Karpas-422 (cell line): ENCODE measurements at places on chromosomes 4 and X. TPM values are rescaled to one million over a fixed set of nuclear protein-coding genes. Genes with fewer than 3 reads are reported as not detected.

The SYNPO2 gene
- 0.94 and 1.2 TPM in 2 replicates for total RNA-seq

DNA sequence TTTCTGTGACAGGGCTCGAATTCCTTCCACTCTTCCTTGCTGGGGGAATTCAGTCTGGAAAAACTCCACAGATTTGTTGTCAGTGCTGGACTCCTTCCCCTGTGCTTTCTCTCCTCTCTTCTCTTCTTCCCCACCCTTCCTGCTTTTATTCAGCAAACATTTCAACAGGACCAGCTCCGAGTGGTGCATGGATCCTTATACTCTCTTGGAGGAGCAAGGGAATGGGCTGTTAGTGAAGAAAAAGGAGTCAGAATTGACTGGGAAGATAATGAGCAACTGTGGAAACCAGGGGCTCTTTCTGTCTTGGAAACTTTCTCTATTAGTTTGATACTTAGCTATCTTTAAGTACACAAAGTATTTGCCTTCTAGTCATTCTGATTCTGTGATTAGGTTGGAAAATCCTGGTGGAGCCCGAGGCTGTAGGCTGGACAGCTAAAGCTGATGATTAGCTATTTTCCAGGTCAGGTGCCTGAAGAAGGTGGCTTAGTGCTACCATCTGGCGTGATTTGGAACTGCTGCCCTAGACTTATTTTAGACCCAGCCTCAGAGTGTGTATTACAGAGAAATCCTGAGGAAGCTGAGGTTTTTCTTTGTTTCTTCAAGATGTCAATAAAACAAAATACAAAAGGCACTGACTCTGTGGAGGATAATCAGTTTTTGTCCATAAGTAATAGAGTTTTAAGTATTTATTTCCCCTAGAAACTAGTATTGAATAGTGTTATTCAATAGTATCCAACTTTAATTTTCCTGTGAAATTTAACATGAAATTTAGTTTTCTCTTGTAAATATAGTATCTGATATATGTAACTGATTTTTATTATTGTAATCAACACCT lies 38.4 kb downstream of the NAP1L5 start:
- H3K36me3 ChIP-seq: no peaks in the 10 kb centered on the region
- no peak overlapping the region for H3K27ac ChIP-seq
- H3K27me3 ChIP-seq: no peaks in the 10 kb centered on the region

The HTN3 gene
- total RNA-seq: not detected in 2 replicates

- H3K27ac ChIP-seq: no peak within 1 kb of the TSS
- peak within 1 kb of the TSS; percentile 89 for H3K4me3 ChIP-seq
- H3K27me3 ChIP-seq: no peaks in the 10 kb centered on the region
- DNase-seq: peak; percentile 69
Measured at GRCh38 chrX:84187533-84188319, at the start of gene RPS6KA6. TSS of gene RPS6KA6 (minus strand) at chrX:84188199. CDS start at chrX:84187899, 300 bp downstream.

DNA sequence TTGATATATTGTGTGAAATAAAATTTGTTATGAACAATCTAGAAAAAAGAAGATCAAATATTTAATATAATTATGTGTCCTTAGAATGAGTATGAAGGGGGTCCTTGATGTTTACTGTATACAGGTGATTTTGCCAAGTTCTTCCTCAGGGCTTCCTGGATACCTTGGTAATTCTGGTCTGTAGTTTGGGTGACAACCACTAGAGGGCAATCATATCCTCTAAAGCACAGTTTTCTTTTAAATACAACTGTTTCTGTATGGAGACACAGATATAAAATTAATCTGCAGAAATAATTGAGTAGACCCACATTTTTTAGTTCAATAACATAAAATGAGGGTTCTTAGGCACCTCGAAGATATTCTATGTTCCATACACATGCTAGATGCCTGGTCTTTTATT lies 157.7 kb downstream of the SPANXN1 start:
- no peak overlapping the region for H3K27ac ChIP-seq
- H3K27me3 ChIP-seq: no peaks in the 10 kb centered on the region
- no peaks in the 10 kb centered on the region for H3K36me3 ChIP-seq

The PQBP1 gene
- 40.3 and 78.0 TPM in 2 replicates for total RNA-seq

- no peaks in the 10 kb centered on the region for H3K36me3 ChIP-seq
- no peak for DNase-seq
- peaks cover 14% of the 10 kb centered on the region for H3K4me1 ChIP-seq
Measured at GRCh38 chr4:1191621-1192020, 19.2 kb upstream of the SPON2 start.

The RTL5 gene
- total RNA-seq: 0.07 TPM in 1 of 2 replicates, not detected in the other

DNA sequence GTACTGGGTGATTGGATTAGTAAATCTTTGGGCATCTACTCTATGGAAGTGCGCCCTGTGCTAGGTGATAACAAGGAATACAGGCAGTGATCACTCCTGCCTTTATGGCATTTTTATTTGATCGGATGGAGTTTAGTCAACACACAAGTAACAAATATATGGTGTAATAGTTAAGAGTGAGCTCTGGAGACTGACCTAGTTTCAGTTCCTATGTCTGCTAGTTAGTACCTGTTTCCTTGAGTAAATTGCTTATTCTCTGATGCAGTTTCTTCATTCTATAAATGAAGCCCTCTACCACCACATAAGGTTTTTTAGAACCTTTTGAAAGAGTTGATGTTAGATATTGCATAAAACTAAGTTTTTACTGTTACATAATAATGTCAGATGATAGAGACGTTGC lies 134.6 kb downstream of the KDM6A start:
- no peaks in the 10 kb centered on the region for H3K36me3 ChIP-seq
- H3K27ac ChIP-seq: no peak overlapping the region
- H3K4me3 ChIP-seq: no peak overlapping the region
- peak; percentile 45 for DNase-seq

DNA sequence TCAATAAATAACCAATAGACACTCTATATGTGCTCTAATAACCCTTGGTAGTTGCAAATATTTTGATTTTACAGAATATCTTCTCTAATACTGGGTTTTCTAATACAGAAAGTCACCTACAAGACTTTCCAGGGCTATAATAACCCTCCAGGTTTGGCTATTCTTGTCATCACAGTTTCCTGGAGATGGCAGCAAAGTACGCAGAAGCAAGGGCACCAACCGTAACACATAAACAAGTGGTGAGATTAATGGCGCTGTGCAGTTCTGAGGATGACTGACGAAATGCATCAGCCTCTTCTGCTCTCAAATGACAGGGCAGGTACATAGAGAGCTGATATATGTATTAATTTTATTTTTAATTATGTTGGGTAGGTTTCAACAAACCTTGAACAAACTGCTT lies 122.4 kb downstream of the C4orf33 start:
- no peak overlapping the region for H3K4me3 ChIP-seq
- no peaks in the 10 kb centered on the region for H3K36me3 ChIP-seq
- no peaks in the 10 kb centered on the region for H3K27me3 ChIP-seq
- peaks cover 25% of the 10 kb centered on the region for H3K4me1 ChIP-seq
- peak; percentile 69 for DNase-seq

DNA sequence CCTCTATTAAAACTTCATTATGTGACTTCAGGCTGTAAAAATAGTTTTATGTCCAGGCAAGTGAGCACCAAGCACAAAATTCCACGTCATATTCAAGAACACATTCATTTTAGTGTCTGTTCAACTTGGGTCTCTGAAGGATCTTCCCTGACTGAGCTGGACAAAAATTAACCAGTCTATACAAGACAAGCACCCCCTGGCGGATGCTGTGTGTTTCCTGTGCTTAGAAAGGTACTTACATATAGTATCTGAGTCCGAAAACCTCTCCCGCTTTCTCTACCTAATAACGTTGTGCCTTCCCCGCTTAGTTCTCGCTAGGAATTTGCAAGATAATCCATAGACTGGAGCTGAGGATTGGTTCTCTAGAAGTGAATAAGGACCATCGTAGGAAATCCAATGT lies 2214.5 kb upstream of the TENM3 start:
- H3K36me3 ChIP-seq: no peaks in the 10 kb centered on the region
- H3K4me1 ChIP-seq: no peaks in the 10 kb centered on the region
- H3K4me3 ChIP-seq: no peak overlapping the region
- peak; percentile 56 for DNase-seq
- H3K27me3 ChIP-seq: no peaks in the 10 kb centered on the region

- no peak overlapping the region for H3K27ac ChIP-seq
- no peaks in the 10 kb centered on the region for H3K4me1 ChIP-seq
- H3K27me3 ChIP-seq: no peaks in the 10 kb centered on the region
- H3K36me3 ChIP-seq: no peaks in the 10 kb centered on the region
- DNase-seq: no peak
Measured at GRCh38 chr4:124389591-124389990, 322.9 kb downstream of the ANKRD50 start.

The CLGN gene
- 0.07 TPM in 1 of 2 replicates, not detected in the other for total RNA-seq

DNA sequence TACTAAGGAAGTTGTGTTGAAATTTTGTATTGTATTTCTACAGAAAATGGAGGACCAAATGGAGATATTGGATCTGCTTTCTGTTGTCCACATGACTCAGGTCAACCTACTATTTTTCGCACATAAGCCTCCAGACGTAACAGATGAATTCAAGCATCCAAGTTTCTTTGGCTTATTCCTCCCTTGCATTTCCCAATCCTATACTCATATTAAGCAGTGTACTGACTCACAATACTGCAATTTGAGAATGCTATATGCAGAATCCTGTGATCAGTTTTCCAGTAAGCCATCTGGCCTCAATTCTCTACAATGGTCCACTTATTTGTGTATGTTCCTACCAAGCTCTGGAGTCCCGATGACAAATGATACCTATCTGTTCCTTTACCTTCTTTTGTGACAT lies 75.7 kb downstream of the ASB9 start:
- H3K4me3 ChIP-seq: no peak overlapping the region
- no peak overlapping the region for H3K27ac ChIP-seq
- no peaks in the 10 kb centered on the region for H3K36me3 ChIP-seq
- DNase-seq: no peak
- no peaks in the 10 kb centered on the region for H3K27me3 ChIP-seq

The SPANXA2 gene
- total RNA-seq: not detected in 2 replicates

GRCh38 chrX:134374910-134375309 lies 85.1 kb upstream of the HPRT1 start:
- peak overlapping the region; percentile 82 for H3K4me3 ChIP-seq
- peak overlapping the region; percentile 94 for H3K27ac ChIP-seq
- DNase-seq: no peak
- peaks cover 58% of the 10 kb centered on the region for H3K4me1 ChIP-seq
- H3K27me3 ChIP-seq: no peaks in the 10 kb centered on the region

The INTU gene
- total RNA-seq: under 0.01 TPM in 1 of 2 replicates, not detected in the other

The TEX13B gene
- not detected in 2 replicates for total RNA-seq

GRCh38 chr4:102640669-102641068 lies 120.1 kb downstream of the MANBA start:
- H3K27me3 ChIP-seq: no peaks in the 10 kb centered on the region
- no peak overlapping the region for H3K4me3 ChIP-seq
- 0 out of 2 replicates have a peak, but pooled peaks cover 3% of the 10 kb centered on the region for H3K36me3 ChIP-seq
- no peak for DNase-seq
- H3K4me1 ChIP-seq: no peaks in the 10 kb centered on the region
